ENCODE measurements at places on chromosomes 1 and 21.

GRCh38 chr1:76729142-76729541 is 138.1 kb upstream of the ST6GALNAC5 start:
- no peak for DNase-seq

DNA sequence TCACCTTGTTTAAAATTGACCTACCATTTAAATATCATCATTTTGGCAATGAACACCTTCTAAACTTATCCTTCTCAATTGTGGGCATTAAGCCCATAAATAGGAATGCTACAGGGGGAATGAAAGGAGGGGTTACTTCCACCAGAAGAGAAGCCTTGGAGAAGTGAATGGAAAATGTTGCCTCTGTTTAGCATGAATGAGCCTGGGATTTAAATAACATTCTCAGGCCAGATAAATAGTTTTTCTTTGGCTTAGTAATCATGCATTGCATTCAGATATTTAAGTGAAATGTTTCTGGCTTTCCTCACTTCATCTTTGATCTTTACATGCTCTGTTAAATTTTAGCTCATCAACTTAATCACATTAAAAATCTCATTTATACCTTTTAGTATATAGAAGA is 284.3 kb upstream of the FMN2 start:
- DNase-seq = no peak

GRCh38 chr21:17334484-17334883 is 178.4 kb upstream of the CXADR start:
- no peak for DNase-seq

GRCh38 chr1:165451691-165452090 is 6.8 kb upstream of the RXRG start:
- no peak for DNase-seq

DNA sequence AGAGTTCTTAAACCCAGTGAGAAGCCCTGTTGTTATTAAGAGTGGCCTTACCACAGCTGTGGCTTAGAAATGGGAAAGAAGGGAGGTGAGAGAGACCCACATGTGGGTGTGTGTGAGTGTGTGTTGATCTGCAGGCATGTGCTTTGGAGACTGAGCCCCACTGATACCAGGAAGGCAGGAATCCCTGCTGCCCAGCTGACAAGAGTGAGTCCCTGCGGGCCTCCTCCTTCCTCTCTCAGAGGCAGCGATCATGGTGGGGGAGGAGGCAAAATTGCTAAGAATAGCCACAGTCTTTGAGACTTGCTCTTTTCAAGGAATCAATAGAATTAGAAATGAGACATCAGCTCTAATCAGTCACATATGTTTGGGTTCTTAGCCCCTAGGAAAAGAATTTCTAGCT is 87.0 kb upstream of the WARS2 start:
- DNase-seq = no peak

DNA sequence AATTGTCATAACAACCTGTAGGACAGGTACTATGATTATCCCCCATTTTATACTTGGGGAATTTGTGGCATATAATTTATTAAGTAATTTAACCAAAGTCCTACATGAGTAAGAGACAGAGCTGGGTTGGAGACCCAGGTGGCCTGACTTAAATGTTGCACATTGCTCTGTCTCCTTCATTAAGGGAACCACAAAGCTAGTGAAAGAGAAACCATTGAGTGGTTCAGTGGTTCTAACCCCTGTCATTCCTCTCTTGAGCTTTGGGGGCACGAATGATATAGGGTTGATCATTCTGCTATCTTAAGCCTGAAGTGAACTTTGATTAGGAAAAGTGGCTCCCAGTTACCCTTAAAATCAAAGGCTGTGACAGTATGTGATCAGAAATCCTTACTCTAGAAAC is 5.3 kb upstream of the MAP3K7CL start:
- no peak for DNase-seq

GRCh38 chr1:119539636-119540035 is 32.6 kb downstream of the HSD3B1 start:
- no peak for DNase-seq

GRCh38 chr1:221911714-221912113 is 169.8 kb upstream of the DUSP10 start:
- DNase-seq = no peak

GRCh38 chr1:38589036-38589435 is 270.5 kb downstream of the RRAGC start:
- DNase-seq = no peak

DNA sequence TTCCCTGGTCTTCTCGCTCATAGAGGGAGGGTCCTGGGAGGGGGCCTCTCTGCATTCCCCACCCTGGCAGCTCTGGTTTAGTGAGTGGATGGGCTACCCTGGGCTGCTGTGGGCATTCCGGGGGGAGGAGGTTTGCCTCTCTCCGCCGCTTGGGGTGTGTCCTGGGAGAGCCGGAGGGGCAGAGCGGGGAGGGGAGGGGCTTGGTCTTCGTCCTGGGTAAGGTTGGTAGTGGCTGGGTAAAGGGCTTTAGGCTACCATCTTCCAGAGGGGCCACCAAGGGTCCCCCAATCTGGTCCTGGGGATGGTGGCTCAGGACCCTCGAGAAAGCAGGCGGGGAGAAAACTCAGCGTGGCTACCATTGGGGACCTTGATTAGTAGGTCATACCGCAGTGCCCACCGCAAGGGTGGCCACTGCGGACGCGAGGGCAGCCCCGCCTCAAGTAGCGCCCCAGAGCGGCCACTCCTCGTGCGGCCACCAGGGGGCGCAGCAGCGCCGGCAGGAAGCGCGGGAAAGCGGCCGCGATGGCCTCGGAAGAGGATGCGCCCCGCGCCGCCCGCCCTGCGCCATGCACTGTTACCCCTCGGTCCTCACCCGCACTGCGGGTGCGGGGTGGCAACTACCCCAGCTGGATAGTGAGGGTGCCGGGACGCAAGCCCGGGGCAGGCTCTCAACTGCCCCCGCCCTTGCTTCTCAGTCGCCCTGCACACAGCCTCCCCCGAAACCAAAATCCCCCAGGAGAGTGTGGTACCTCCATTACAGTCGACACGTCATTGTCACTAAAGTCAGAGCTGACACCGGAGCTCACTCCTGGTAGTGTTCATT is 44.1 kb upstream of the SLC25A33 start:
- peak; percentile 34 for DNase-seq
